ENCODE measurements at places on chromosomes 3 and 15.

GRCh38 chr3:66490984-66491383 lies 9.8 kb downstream of the LRIG1 start:
- no peak for DNase-seq

GRCh38 chr3:71400986-71401451 lies 182.5 kb downstream of the FOXP1 start:
- DNase-seq, result no peak

- no peak for DNase-seq
Observed at GRCh38 chr3:152313430-152313829, 44.7 kb downstream of the MBNL1 start.

GRCh38 chr3:20916951-20917606 lies 731.1 kb upstream of the SGO1 start:
- no peak for DNase-seq

GRCh38 chr3:189237526-189237925 lies 65.8 kb downstream of the TPRG1 start:
- DNase-seq, result no peak

- no peak for DNase-seq
Observed at GRCh38 chr3:169186596-169186995, 476.9 kb downstream of the MECOM start.

- DNase-seq, result peak; percentile 28
Observed at GRCh38 chr3:187044206-187044605, 95.1 kb downstream of the RPL39L start.

DNA sequence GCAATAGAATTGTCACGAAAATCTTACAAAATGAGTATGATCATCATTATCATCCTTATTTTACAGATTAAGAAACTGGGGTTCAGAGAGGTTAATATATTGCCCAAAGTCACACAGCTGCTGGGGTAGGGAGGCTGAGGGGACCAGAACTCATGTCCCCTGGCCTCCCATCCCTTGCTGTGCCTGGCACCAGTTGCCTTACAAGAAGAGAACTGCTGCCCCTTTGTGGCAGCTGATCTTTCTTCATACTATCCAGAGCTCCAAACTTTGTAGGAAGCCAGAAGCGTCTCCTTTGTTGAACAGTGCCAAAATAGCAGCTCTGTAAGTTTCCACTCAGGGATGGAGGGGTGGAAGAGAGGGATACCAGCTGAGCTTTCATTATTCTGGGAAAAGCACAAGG lies 236.8 kb upstream of the TBC1D5 start:
- no peak for DNase-seq

DNA sequence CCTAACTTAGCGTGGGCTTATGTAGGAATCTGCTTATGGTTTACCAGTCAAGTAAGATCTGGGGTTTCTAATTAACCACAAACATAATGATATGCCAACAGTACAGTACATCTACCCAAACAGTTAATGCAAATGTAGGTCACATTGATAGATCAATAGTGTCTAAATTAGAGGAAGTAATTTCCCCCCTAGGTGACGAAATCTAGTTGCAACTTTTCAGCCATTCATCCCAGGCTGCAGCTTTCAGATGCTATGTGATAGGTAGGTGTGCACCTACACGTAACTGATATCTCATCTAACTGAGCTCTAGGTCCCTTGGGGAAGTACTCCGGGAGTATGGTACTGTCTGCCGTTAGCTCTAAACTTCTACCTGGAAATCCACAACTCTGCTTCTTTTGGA lies 57.2 kb downstream of the CRTC3 start:
- DNase-seq, result no peak

- DNase-seq, result no peak
Observed at GRCh38 chr3:138646008-138646407, 37.4 kb downstream of the FAIM start.

- DNase-seq, result no peak
Observed at GRCh38 chr3:65348398-65348995, 660.7 kb upstream of the ADAMTS9 start.

GRCh38 chr3:130728037-130728436 lies 18.6 kb downstream of the PIK3R4 start:
- DNase-seq, result no peak

DNA sequence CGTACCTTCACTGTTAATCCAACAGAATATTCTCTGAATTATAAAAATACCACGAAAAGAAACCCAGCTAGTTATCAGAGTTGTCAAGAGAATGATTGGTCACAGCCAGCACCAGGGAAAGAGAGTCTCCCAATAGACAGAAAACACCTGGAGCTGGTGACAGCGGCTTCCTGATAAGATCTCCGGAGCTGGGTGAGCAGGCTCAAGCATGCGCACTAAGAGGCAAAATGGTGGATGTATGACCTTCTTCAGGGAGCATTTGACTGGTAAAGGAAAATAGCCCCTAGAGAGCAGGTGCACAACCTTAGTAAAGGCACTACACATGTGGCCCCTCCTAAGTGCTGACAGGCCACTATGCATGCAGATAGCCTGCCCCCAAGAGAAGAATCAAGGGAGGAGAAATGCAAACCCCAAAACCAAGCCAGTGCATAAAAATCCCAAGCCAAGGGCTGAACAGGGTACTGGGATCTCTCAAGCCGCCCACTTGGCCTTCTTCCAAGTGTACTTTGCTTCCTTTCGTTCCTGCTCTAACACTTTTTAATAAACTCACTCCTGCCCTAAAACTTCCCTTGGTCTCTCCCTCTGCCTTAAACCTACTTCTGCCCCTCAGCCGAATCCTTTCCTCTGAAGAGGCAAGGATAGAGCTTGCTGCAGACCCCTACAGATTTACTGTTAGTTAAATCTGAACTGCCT lies 93.2 kb downstream of the UACA start:
- DNase-seq, result no peak

All from SIG-M5 (cell line).